Activated CD8-positive, alpha-beta memory T cell treated with anti-CD3 and anti-CD28 coated beads for 1 hour (primary cell): ENCODE measurements at places on chromosomes 12 and 14.

DNA sequence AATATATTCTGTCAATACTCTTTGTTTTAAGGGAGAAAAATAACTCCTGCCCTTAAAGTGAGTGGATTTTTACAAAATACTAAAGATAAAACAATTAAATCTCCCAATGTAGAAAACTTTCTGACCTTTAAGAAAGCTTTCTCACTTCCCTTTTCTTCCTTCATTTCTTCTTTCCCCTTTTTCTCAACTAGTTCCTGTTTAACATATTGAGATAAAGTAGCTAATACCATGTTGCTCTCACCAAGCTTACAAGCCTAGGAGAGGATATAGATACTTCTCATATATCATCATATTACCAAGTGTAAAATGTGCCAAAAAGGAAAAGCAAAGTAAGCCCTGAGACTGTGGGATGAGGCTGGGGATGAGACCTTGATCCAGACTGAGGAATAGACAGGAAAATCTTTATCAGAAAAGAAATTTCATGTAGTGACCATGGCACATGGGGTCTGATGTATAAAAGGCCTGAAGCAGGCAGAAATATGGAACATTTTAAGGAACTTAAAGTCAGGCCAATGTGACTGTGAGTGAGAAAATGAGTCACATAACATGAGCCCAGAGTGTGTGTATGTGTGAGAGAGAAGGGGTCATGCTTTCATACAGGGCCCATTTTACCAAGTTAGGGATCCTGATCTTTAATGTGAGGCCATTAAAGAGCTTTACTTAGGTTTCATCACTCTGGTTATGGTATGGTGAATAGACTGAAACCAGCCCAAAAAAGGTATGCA lies 1.6 kb upstream of the RPL10L start:
- DNase-seq: no peak

- no peak for DNase-seq
Measured at GRCh38 chr12:104049278-104049902, 597 bp downstream of the GLT8D2 start.

- DNase-seq: no peak
Measured at GRCh38 chr12:17810399-17810798, 279.6 kb downstream of the RERGL start.

DNA sequence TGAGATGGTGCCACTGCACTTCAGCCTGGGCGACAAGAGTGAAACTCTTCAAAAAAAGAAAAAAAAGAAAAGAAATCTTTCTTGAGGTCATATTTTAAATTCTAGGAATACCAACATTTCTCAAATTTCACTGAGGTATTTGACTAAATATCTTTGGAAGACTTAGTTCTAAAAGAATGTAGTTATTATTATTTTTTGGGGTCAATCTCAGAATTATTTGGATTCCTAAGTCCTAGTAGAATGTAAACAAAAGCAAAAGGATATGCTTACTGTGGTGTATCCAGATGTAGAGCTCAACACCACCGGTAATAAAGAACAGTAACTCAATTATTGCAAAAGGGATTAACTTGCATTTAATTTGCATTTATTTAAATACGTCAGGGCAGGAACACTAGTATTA lies 25.0 kb downstream of the PRICKLE1 start:
- DNase-seq: no peak

GRCh38 chr14:104708606-104709268 lies 15.3 kb upstream of the ADSS1 start:
- peak; percentile 62 for DNase-seq

- no peak for DNase-seq
Measured at GRCh38 chr14:70664698-70665447, 23.2 kb downstream of the TTC9 start.

DNA sequence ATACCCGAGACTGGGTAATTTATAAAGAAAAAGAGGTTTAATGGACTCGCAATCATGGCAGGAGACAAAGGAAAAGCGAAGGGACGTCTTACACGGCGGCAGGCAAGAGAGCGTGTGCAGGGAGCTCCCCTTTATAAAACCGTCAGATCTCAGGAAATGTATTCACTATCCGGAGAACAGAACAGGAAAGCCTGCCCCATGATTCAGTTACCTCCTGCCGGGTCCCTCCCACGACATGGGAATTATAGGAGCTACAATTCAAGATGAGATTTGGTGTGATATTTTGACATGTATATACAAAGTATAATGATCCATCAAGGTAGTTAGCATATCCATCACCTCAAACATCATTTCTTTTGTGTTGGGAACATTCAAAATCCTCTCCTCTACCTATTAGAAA lies 2.3 kb upstream of the CDCA4 start:
- DNase-seq: no peak

DNA sequence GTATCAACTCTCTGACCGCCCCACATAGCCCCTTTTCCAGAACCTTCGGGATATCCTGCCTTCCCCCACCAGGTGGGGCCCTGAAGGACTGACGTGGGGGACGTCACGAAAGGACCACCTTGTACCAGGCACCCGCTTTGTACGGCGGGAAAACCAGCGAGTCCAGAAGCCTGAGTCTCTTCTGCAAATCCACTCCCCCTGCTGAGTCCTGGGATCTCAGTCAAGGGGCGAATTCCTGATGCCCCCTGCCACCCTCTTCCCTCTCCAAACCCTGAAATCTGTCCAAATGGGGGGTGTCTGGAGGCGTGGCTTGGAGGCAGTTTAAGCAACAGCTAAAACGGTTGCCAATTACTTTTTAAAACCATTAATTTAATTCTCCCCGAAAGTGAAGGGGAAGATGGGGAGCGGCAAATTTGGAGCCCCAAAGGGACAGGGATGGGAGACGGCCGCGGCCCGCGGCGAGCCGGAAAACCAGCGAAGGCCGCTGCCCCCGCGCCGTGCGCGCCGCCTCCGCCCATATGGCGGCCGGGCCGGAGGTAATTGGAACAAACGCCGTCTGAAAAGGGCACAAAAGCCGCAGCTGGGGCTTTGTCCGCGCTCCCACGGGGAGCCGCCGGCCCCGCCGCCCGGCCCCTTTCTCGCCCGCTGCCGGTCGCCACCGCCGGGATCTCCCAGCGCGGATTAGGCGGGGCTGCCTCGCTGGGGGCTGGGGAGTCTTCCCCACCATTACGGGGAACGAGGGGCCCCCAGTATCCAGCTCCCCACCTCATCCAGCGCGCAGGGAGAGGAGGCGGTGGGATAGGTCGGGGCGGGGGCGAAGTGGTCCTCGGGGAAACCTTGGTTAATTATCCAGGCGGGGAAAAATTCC lies 6.6 kb downstream of the LHX5 start:
- DNase-seq: no peak

- no peak for DNase-seq
Measured at GRCh38 chr14:100651999-100652508, 64.8 kb upstream of the BEGAIN start.

DNA sequence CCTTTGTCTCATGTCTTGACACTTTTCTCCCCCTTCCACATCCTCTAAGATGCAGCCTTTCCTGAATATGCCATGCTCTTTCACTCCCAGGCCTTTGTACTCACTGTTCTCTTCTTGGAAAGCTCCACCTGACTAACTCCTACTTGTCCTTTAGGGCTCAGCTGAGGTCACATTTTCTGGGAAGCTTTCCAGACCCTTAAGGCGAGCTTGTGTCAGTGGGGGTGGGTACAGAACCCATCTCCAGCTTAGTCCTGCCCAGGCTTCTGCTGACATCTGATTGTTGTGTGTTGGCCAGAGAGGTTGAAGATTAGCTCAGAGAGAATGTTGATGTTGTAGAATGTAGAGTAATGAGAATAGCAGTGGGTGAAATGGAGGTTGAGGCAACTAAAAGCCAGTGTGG lies 2.9 kb upstream of the TSFM start:
- DNase-seq: no peak

DNA sequence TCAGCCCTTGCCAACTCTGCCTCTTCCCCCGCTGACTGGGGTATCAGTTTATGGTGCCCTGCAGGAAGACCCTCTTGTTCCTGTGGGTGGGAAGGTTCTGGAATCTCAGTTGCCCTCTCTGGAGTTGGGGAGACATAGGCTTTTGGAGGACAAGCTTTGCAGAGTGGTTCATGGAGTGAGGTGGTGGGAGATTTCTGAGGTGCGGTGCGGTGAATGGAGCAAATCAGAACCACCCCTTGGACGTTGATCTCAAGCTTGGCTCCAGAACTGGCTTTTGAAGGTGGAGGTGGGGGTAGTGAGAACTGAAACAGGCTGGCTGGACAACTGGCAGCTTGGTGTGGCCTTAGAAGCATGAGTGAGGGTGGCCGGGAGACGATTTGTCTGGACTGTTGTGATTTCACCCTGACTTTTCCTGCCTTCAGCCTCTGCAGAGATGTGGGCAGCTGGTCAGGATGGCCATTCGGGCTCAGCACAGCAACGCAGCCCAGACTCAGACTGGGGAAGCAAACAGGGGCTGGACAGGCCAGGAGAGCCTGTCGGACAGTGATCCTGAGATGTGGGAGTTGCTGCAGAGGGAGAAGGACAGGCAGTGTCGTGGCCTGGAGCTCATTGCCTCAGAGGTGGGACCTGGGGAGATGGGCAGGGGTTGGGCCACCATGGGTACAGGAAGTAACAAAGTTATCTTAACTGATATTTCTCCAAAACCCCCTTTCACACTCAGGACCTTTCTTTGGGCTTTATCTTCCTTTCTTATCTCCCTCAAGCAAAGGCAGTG lies 1.1 kb downstream of the SHMT2 start:
- no peak for DNase-seq

DNA sequence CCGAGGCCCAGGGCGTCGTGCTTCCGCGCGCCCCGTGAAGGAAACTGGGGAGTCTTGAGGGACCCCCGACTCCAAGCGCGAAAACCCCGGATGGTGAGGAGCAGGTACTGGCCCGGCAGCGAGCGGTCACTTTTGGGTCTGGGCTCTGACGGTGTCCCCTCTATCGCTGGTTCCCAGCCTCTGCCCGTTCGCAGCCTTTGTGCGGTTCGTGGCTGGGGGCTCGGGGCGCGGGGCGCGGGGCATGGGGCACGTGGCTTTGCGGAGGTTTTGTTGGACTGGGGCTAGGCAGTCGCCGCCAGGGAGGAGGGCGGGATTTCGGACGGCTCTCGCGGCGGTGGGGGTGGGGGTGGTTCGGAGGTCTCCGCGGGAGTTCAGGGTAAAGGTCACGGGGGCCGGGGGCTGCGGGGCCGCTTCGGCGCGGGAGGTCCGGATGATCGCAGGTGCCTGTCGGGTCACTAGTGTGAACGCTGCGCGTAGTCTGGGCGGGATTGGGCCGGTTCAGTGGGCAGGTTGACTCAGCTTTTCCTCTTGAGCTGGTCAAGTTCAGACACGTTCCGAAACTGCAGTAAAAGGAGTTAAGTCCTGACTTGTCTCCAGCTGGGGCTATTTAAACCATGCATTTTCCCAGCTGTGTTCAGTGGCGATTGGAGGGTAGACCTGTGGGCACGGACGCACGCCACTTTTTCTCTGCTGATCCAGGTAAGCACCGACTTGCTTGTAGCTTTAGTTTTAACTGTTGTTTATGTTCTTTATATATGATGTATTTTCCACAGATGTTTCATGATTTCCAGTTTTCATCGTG lies 612 bp downstream of the MDM2 start:
- DNase-seq: no peak

DNA sequence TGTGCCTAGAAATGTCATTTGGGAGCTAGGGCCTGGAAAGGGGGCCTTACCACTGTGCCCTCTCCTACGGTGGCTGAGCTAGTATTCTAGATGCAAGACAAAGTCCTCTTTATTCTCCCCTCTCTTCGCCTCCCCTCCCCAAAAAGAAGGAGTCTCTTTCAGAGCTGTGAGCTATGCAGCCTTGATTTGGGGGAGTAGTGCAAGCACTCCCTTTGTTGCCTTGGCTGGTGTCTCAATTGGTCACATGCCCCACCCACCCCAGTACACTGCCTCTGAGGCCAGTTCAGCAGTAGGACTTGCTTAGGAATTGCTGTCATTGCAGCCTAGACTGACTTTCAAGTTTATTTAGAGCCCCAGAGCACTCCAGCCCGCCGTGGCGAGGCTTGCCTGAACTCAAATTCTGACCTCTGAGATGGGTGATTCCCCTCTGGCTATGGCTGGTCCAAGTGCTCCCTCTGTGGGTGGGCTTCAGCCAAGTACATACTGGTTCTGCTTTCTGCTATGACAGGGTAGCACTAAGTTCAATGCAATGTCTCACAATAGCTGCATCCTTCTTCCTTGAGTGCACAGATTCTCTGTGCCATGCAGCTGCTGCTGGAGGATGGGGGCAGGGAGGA lies 37.0 kb upstream of the FBXO33 start:
- DNase-seq: peak; percentile 0

GRCh38 chr12:19338405-19338804 lies 100.9 kb upstream of the AEBP2 start:
- no peak for DNase-seq

- DNase-seq: no peak
Measured at GRCh38 chr12:115760231-115760630, 517.3 kb downstream of the MED13L start.

DNA sequence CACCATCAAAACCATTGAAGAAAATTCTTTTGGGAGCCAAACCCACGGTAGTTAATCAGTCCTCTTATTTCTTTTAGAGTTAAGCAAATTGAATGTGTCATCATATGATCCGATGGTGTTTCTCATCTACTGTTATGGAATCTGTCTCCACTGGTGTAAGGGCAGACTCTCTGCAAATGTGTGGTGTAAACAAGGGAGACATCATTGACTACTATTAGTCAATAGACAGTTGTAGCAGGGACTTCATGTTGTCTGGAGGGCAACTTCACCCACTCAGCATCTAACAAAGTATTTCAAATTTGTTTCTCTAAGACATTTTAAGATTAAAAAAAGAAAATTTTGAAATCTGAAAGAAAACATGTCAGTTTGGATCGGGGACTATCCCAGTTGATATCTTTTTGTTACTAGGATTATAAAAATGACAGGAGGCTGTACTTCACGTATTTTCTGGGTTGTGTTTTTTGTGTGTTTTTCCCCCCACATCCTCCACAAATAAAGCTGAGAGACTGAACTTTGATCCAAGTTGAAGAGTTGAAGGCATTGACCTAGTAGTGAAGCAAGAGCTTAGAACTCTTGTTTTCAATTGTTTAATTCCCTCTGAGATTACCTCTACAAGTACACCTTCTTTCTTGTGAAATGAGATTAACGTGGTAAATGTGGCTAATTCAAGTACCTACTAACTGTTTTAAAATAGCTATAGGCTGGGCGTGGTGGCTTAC lies 4.0 kb downstream of the GOLGA5 start:
- no peak for DNase-seq

- no peak for DNase-seq
Measured at GRCh38 chr14:63933711-63934110, 80.9 kb downstream of the SYNE2 start.

DNA sequence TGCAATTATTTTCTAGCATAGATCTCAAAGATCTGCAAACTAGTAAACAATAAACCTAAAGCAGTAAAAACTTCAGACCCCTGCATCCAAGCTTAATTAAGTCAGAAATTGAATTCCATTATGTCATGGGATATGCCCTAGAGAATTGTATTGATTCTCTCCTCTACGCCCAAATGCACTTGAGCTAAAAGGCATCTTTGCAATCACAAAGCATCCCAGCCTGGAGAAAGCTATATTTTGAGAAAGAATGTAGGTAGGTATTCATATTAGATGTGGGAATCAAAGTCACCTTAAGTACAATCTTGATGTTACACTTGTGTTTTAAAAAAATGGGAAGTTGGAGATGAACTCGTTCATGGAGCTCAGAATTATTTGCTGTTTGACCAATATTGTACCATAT lies 386.7 kb downstream of the ADAMTS20 start:
- no peak for DNase-seq
